NCI-H526 treated with DMSO at 0.1 percent for 48 hours (cell line): ENCODE measurements at places on chromosomes 1 and 21.
A peak's percentile ranks its signal among the peaks of the same experiment; 100 is the strongest.

DNA sequence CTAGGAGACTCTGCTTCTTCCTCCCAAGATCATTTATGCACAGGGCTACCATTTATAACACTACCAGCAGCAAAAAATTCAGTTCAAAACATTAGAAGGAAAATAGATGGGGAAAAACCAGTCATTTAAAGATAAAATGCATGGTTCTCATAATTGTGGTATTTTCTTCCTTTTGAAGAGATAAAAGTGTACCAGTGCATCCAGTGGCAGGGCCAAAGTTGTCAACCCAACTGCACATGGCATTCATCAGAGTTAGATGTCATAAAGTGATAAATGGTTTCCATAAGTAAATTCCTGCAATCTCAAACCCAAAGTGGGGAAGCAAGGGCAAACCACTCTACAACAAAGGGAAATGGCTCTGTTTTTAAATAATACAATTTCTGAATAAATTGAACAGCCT is 119.1 kb upstream of the DMRTA2 start:
- no peak for DNase-seq

DNA sequence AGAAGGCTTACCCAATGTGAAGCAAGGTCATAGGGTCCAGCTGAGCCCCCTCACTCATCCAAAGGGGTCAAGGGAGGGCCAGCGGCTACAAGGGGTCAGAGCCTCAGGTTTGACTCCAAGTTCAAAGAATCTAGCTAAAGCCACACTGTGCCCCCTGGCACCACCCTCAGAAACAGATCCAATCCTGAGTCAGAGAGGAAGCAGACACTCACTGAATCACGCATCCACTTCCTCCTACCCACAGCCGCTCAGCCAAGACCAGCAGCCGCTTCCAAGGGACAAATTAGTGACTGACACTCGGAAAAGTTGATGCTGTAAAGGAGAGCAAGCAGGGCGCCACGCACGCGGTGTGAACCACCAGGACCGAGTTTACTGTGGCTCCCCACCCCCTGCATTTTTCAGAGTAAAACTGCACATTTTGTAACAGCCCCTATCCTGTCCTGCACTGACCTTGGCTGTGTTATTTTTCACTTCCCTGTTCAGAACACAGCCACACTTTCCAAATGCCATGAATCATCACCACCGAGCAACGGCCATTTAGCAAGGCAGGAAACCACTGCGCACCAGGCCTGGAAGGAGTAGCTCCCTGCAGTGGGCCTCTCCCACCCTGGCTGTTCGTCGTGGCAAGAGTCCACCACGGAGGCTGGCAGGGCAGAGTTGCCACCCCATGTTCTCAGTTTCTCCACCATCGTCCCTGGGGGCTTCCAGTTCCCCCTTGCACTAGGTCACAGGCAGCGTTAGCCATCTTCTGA is 147.8 kb downstream of the TOMM20 start:
- no peak for DNase-seq

DNA sequence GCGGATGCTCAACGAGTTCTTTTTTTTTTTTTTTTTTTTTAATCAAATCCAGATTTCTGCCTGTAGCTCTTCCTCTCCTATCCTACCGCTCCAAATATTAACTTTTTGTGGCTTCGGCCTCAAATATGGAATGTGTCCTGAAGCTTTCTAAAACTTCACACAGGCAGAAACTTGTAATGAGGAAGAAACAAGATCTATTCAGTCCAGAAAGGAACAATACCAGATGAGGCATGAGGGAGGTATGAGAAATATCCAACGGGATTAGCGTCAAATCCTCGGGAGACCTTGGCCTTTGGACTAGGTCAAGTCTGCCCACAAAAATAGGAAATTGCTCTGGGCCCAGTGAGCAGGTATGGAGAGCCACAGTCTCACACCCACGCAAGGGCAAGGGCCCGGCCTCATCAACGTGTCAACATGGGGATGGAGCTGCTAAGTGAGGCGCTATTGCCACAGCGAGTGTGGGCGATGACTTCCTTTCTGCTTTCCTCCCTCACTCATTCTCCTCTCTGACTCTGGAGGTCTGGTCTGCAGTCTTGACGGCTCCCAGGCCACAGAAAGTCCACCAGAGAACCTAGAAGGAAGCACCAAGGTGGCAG is 66.6 kb downstream of the BCAR3 start:
- DNase-seq = no peak

DNA sequence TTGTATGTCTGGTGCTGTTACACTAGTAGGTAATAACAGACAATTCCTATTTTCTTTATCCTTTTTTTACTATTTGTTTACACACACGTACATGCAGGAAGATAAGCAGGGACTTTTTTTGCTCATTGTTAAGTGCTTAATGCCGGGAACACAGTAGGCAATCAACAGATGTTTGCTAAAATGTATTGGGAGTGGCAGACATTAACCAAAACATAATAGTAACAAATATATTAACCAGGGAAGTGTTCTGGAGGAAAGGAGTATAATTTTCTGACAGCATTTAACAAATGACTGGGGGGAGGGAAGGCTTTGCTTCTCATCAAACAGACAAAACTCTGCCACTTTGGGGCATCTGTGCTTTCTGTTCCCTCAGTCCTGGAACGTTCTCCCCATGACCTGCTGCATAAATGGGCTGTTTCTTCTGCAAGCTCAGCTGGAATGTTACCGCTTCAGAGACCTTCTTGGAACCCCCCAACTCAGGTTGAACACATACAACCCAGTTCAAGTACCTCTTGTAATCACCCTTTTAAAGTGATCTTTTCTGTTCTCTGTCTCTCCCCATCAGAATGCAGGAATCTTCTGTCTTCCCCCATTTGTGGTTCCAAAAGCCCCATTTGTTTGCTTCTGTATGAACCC is 2.1 kb downstream of the CR1L start:
- no peak for DNase-seq

GRCh38 chr1:27139980-27140379 is 14.9 kb downstream of the SLC9A1 start:
- no peak for DNase-seq

- DNase-seq = peak; percentile 91
Observed at GRCh38 chr1:180881806-180882509, 30.7 kb upstream of the KIAA1614 start.

- no peak for DNase-seq
Observed at GRCh38 chr1:169572187-169572586, 14.1 kb downstream of the F5 start.

- DNase-seq = no peak
Observed at GRCh38 chr1:112702420-112703261, 4.3 kb downstream of the RHOC start.

GRCh38 chr1:221717485-221717853 is 24.4 kb downstream of the DUSP10 start:
- DNase-seq = no peak

- DNase-seq = peak; percentile 33
Observed at GRCh38 chr1:247331172-247331524, 519 bp downstream of the ZNF496 start.

GRCh38 chr21:45208627-45208951 is 79.1 kb downstream of the POFUT2 start:
- DNase-seq = no peak

GRCh38 chr1:164780863-164781262 is 221.9 kb downstream of the PBX1 start:
- no peak for DNase-seq

- DNase-seq = no peak
Observed at GRCh38 chr1:30381266-30381665, 342.1 kb downstream of the MATN1 start.

DNA sequence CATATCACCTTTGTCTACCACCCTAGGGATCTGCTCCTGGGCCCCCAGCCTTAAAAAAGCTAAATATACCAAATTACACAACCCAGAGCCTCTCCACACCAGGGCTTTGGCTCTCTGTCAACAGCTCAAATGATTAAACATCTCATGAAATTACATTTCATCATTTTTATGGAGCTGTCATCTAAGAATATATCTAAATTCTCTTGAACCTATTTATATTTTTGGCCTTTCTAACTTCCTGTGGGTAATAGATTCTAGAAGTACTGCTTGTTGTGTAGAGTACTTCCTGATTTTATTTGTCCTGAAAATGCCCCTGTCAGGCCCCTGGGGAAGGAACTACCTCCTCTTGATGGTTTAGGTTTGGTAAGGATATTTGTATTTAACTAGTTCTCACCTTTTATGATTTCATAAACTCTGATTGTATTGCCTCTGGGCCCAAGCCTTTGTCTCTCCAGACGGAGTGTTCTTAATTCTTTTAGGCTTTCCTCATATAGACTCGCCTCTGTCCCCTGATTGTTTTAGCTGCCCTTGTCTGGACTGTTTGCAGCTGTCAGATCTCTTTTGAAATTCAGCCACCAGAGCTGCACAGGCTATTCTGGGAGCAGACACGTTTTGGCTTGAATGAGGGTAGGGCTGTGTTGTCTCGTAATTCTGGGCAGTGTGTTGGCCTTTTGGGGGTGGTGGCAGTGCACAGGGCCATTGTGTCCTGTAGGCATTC is 16.6 kb downstream of the MYOG start:
- DNase-seq = no peak

GRCh38 chr1:155888481-155888880 is 22.7 kb downstream of the RIT1 start:
- no peak for DNase-seq

- no peak for DNase-seq
Observed at GRCh38 chr1:53715478-53715877, 23.5 kb downstream of the GLIS1 start.

GRCh38 chr21:33157303-33157702 is 72.4 kb upstream of the IFNAR2 start:
- no peak for DNase-seq

GRCh38 chr1:21182181-21182731 is 5.6 kb upstream of the EIF4G3 start:
- no peak for DNase-seq

DNA sequence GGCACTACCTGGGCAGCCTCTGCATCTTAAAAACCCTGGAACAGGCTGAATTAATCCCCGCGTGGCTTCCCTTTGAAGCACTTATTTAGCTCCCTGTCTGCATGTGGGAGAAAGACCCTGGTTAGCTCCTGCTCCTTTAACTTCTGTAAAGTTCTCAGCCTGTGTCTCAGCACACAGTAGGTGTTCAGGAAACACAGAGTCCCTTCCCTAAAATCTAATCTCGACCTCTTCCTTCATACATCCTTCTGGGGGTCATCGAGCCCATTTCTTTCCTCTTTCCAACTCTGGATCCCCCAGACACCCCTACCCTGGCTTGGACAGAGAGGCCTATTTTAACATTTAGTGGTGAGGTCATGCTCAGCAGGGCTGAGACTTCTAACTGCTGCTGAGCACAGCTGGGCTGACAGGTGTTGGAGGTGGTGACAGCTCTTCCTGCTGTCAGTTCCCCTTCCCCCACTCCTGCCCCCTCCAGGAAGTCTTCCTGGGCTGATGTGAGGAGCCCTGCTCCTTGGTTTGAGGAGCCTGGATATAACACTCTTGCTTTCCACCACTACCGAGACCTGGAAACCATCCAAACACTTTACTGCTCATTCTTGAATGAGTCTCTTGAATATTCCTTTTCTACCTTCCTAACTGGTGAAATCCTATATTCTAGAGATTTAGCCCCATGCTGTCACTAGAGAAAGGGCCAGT is 5.3 kb downstream of the E2F2 start:
- DNase-seq = no peak

GRCh38 chr1:11429226-11429625 is 49.7 kb upstream of the DISP3 start:
- no peak for DNase-seq

DNA sequence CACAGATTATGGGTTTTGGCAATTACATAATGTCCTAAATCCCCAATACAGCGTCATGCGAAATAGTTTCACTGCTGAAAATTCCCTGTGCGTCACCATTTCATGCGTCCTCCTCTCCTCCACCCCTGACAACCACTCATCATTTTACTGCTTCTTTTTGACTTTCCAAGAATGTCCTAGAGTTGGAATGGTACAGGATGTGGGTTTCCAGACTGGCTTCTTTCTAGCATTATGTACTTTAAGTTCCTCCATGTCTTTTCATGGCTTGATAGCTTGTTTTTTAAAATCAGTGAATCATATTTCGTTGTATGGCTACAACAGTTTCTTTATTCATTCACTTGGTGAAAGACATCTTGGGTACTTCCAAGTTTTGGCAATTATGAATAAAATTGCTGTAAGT is 7.4 kb downstream of the NBPF3 start:
- no peak for DNase-seq

DNA sequence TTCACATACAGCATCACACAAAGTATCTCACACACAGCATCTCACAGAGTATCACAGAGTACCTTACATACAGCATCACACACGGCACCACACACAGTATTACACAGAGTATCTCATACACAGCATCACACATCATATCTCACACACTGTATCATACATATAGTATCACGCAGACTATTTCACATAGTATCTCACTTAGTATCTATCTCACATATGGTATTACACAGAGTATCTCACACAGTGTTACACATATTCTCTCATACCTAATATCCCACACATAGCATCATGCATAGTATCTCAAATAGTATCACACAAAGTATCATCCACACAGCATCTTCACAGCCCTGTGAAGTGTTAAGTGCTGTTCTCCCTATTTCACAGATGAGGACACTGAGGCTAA is 121.5 kb upstream of the RAB4A start:
- no peak for DNase-seq

DNA sequence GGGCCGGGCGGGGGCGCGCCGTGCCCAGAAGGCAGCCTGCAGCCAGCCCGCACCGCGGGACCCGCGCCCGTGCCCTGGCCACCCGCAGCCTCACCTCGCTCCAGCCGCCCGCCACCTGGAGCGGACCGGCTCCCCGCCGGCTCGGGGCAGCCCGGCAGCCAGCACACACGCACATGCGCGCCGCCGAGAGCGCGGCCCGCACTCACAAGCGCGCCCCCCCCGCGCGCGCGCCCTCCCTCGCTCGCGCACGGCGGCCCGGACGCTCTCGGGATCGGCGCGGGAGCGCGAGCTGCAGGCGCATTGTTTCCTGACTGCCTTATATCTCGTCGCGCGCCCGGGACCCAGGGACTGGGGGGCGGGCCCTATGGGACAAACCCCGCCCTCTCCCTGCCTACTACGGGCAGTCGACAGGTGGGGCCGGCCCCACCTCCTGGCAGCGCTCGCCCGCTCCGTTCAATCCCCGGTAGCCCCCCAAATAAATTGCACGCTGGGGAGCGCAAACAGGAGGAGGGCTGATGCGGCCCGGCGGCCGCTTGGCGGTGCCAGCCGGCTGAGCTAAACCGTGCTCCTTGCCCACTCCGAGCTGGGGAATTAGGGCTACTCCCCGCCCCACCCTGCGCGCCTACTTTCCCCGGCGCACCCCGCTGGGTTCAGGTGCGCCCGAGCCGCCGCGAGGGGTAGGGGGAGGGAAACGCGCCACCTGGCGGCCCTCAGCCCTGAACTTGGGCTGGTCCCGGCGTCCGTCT is at the start of gene MYCL:
MYCL (minus strand) TSS at position 204 of the 746 bp plus-strand sequence. CDS start 483 bp downstream, outside the sequence.
- DNase-seq = peak; percentile 94

- DNase-seq = no peak
Observed at GRCh38 chr21:16169102-16169511, 439.3 kb downstream of the USP25 start.

DNA sequence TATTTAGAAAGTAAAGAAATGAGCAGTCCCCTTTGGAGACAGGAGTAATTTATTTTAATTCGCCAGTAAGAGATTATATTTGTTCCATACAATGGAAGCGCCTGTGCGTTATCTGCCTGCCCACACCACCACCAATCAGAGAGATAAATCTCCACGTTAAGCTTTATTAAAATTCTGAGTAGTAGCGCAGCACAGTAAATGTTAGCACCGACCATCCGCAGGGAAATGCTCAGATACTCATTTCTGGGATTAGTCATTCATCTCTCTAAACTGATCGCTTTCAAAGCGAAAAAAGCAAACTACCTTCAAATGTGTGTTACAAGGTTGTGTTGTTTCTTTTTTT is 1.2 kb downstream of the ETS2 start:
- peak; percentile 28 for DNase-seq

GRCh38 chr1:200179781-200180160 is 152.3 kb downstream of the NR5A2 start:
- DNase-seq = no peak
